ENCODE measurements at places on chromosomes 6 and 20.

DNA sequence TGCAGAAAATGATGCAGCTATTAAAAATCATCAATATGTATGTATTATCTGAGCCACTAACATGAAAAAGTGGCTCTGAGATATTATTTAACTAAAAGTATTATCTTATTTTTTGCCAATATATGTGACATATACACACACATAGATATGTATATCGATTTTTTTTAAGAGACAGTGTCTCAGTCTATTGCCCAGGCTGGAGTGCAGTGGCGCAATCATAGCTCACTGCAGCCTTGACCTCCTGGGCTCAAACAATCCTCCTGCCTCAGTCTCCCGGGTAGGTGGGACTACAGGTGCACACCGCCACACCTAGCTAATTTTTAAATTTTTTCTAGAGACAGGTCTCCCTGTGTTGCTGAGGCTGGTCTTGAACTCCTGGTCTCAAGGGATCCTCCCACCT is 1.6 kb upstream of the TRAF3IP2 start:
- DNase-seq, result no peak

DNA sequence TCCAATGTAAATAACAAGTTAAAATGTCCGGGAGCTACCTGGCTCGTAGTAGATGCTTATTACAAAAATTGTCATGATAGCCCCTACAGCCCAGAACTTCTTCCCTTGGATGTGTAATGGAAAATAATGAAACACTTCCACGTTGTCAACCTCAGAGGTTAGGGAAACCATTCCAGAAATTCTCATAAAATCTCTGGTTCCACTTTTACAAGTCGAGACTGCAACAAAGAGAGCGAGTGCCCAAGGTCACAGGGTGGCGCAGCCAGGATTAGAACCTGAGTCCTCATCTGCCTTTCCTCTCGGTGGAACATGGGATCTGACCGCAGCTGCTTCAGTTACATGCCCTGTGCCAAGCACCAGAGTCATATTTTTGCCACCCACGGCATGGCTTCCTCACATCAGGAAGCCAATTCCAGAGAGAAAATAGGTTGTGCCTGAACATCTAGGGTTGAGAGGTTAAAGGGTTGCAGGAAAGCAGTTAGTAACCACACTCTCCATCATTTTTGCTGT is 157.6 kb downstream of the SOBP start:
- DNase-seq, result peak; percentile 61

GRCh38 chr6:112636650-112637262 is 289.6 kb downstream of the RFPL4B start:
- DNase-seq, result no peak

- DNase-seq, result peak; percentile 76
Observed at GRCh38 chr20:50191544-50192363, 1.1 kb downstream of the CEBPB start.

DNA sequence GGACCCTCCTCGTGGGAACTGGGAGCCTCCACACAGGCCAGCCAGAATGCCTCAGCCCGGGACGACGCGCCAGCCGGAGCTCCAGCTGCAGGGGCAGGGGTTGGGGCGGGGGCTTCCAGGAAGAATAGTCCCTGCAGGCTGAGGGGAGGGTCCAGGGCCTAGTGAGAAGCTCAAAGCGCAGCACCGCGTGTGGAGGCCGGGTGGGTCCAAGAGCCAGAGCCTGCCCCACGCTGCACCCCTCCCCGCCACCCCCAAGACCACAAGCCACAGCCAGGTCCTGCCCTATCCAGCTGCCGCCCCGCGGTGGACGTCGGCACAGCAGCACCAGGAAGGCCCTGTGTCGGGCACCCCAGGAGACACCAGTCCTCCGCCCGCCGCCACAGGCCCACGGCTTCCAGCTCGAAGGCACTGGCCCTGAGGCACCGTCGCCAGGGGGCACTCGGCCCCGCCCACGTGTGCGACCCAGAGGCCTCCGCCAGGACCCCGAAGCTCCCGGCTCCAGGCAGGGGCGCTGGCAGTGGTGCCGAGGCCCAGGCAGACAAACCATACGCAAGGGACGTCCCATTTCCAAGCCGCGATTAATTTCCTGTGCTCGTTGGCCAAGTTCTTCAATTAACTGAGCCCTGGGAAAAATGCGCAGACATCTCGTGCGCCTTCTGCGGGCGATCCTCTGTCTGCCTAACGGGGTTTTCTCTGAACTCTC is 19.5 kb downstream of the KCNQ2 start:
- DNase-seq, result no peak

DNA sequence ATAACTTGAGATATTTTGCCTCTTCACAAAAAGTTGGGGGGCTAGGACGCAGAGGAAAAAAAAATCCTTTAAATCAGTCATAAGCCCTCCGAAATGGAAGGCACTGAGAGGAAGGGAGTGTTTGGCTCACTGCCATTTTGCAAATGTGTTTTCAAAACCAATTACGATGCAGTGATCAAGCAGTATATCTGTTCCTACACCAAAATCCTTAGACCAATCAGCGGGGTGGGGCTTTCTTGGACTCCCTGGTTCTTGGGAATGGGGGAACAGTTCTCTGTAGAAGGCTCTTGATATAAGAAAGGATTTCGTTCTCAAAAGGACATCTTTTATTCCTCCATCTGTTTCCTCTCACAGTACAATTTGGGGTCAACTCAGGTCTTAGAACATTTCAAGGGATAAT is 478.6 kb upstream of the JARID2 start:
- no peak for DNase-seq

- DNase-seq, result no peak
Observed at GRCh38 chr20:4216142-4216735, 200.9 kb upstream of the RNF24 start.

DNA sequence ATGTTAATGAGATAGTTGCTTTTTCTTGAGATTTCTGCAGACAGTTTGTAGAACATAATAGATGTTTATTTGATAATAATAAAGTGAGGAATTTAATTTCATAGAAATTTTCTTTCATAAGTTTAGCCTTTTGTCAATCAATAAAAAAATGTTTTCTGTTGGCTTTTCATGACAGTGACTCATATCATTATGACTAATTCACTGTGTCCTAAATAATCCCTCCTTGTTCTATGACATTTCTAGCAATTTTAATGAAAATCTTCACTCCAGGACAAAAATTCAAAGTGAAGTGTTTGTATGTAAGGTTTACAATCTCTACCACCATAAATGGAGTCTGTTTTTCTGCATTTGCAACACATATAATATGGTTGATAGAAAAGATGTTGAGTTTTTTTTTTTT is 109.9 kb downstream of the UTRN start:
- no peak for DNase-seq

GRCh38 chr20:40991181-40991889 is 37.3 kb upstream of the TOP1 start:
- no peak for DNase-seq
